ENCODE measurements at places on chromosomes 5 and 9.
A peak's percentile ranks its signal among the peaks of the same experiment; 100 is the strongest.

DNA sequence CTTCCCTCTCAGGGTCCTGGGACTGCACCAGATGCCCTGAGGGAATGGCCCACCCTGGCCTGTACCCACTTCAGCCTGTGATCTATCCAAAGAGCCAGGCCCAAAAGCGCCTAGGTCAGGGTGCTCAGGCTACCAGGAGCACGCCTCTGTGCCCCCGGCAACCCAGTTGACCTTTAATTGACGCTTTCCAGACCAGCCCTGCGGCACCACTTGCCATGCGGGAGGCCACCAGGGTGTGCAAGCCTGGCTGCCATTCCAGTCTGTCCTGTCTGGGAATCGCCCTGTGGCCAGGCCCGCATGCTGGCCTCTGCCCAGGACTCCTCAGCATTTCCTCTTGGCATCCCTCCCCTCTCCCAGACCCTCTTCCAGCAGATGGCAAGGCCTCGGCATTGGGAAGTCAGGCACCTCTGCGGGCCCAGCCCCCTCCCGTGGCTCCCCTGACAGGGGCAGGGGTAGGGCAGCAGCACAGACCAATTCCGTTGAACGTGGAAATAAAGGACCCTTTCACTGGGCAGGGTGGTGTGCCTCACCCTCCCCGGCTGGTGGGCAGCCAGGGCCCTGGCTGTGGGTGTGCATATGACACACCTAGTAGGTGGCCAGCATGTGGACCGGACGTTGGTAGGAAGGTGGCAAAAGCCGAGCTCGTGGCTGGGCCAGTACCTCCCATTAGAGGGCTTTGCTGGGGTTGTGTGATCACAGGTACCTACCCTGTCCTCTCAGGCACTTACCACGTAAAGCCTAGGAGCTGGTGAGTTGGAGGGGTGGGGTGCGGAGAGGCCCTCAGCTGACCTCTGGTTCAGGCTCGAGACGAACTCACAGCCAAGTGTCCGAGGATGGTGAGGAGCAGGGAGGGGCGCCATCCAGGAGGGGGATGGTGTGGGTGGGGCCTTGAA lies 3.5 kb upstream of the AIF1L start:
- no peak for DNase-seq

DNA sequence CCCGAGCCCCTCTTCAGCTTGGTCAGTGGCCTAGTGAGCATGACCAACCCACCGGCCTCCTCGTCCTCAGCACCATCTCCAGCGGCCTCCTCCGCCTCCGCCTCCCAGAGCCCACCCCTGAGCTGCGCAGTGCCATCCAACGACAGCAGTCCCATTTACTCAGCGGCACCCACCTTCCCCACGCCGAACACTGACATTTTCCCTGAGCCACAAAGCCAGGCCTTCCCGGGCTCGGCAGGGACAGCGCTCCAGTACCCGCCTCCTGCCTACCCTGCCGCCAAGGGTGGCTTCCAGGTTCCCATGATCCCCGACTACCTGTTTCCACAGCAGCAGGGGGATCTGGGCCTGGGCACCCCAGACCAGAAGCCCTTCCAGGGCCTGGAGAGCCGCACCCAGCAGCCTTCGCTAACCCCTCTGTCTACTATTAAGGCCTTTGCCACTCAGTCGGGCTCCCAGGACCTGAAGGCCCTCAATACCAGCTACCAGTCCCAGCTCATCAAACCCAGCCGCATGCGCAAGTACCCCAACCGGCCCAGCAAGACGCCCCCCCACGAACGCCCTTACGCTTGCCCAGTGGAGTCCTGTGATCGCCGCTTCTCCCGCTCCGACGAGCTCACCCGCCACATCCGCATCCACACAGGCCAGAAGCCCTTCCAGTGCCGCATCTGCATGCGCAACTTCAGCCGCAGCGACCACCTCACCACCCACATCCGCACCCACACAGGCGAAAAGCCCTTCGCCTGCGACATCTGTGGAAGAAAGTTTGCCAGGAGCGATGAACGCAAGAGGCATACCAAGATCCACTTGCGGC lies 1.8 kb downstream of the EGR1 start:
- DNase-seq = no peak

DNA sequence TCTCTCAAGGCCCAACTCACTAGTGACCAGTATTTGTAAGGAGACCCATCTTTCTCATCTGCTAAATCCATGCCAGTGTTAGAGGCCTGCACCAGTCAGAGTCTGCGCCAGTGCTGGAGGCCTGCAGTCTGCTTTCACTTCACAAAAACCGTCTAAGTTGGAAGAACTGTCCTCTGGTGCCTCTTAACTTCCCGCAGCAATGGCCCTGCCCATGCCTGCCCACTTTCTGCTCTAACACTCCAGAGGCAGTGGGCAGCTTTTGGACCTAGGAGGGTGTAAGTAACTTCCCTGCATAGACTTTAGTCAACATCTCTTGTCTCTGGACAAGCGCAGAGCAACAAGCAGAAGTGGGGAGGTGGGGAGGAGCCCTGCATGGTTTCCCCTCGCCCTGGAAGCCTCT lies 152.9 kb downstream of the AUH start:
- DNase-seq = no peak

- no peak for DNase-seq
These were observed 1.5 kb downstream of the SMIM32 start for GRCh38 chr5:136191304-136192014.

DNA sequence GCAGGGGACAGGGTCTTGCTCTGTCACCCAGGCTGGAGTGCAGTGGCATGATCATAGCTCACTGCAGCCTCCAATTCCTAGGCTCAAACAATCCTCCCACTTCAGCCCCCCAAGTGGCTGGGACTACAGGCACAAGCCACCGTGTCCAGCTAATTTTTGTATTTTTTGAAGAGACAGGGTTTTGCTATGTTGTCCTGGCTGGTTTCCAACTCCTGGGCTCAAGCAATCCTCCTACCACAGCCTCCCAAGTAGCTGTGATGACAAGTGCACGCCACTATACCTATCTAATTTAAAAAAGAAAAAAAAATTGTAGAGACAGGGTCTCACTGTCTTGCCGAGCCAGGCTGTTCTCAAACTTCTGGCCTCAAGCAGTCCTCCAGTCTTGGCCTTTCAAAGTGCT lies 31.6 kb upstream of the LECT2 start:
- DNase-seq = no peak

GRCh38 chr5:39175273-39175955 lies 43.9 kb downstream of the FYB1 start:
- DNase-seq = no peak

- no peak for DNase-seq
These were observed 84.2 kb downstream of the GIN1 start for GRCh38 chr5:103035701-103036100.

- no peak for DNase-seq
These were observed 88.2 kb downstream of the SREK1 start for GRCh38 chr5:66232275-66232674.

GRCh38 chr9:23663536-23663935 lies 162.5 kb downstream of the ELAVL2 start:
- DNase-seq = no peak

- no peak for DNase-seq
These were observed 201.5 kb upstream of the MVB12B start for GRCh38 chr9:126125177-126125576.

DNA sequence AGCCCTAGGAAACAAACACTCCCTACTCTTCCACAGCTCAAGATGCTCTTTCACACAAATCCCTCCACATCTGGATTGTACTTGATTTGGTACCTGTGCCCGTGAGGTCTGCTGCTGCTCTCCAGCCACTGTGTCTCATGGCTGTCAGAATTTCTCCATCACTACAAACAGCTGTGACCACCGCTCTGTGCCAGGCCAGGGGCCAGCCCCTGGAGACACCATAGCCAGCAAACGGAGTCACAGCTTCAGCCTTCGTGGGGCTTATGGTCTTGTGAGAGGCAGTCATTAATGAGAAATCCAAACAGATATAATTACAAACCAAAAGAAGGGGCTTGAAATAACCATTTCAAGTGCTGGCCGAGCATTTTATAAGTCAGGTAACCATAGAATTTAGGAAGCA lies 43.6 kb downstream of the ADAM19 start:
- DNase-seq = no peak

GRCh38 chr5:93272108-93272507 lies 308.9 kb downstream of the NR2F1-AS1 start:
- DNase-seq = no peak

DNA sequence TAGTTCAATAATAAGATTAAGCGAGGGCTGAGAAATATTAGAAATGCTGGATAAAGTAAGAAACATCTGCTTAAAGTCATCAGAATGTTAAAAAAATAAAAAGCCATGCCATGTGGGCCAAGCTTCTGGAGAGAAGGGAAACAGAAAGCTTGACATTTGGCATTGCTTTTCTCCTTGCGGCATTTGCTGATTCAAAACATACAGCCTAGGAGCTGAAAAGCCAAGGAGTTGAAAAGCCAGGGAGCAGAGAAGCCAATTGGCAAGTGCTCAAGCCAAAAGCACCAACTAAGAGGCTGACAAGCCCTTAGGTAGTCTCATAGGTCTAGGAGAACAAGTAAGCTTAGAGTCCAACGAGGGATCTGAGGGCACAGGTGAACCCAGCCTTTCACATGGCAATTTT lies 754.3 kb downstream of the TLE4 start:
- no peak for DNase-seq

GRCh38 chr9:37927601-37928551 lies 23.9 kb upstream of the SLC25A51 start:
- no peak for DNase-seq

DNA sequence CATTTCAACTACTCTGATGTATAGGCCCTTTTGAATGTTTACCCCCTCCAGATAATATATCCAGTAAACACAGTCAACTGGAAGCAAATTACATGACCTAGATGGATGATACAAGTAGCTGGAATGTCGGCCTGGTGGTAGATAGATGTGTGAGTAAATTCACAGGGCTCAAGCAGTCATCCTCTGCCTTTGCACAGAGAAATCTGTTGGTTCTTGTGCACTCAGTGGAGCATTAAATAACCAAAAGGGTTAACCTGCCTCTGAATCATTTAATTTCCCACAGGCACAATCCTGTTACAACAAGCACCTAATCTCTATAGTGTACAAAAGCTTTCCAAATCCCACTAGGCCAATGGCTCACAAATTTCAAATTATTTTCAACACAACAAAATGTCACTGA lies 668.3 kb downstream of the DNAH5 start:
- no peak for DNase-seq

- DNase-seq = no peak
These were observed 801 bp upstream of the PRSS3 start for GRCh38 chr9:33794560-33794959.

GRCh38 chr9:135517407-135517822 lies 3.8 kb upstream of the LCN1 start:
- DNase-seq = no peak

DNA sequence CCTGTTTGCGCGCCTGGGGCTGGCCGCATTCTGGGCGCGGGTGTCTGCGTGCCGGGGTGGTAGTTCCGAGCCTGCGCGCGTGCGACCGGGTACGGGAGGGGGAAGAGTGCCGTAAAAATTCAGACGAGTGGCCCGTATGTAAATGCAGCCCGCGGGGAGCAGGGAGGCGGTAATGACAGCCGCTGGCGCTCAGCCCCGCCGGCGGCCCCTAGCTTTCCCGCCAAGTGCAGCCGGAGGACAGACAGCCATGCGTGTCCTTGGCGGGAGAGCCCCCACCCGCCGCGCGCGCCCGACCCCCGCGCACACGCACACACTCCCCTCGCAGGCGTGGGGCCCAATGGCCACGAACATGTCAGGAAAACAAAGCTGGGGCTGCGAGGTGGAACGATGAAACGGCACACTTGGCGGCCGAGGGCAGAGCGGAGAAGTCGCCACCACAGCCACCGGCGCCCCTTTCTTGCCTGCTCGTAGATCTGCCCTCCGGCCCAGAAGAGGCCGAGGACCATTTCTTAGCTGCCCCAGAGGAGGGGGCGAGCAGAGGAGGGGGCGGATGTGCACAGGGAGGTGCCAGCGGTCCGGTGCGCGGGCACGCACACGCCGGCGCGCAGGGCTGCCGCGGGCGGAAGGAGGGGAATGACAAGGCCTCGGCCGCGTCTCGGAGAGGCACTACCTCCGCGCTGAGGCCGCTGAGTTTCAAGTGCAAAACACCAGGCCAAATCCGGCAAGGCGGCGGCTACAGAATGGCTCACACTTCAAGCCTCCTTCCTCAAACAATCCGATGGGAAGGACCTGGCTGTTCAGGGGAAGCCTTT lies 208.4 kb downstream of the MEF2C start:
- no peak for DNase-seq

- no peak for DNase-seq
These were observed 10.5 kb downstream of the DOCK2 start for GRCh38 chr5:169647566-169647965.

GRCh38 chr5:148808864-148809642 lies 17.4 kb upstream of the ADRB2 start:
- DNase-seq = peak; percentile 58

DNA sequence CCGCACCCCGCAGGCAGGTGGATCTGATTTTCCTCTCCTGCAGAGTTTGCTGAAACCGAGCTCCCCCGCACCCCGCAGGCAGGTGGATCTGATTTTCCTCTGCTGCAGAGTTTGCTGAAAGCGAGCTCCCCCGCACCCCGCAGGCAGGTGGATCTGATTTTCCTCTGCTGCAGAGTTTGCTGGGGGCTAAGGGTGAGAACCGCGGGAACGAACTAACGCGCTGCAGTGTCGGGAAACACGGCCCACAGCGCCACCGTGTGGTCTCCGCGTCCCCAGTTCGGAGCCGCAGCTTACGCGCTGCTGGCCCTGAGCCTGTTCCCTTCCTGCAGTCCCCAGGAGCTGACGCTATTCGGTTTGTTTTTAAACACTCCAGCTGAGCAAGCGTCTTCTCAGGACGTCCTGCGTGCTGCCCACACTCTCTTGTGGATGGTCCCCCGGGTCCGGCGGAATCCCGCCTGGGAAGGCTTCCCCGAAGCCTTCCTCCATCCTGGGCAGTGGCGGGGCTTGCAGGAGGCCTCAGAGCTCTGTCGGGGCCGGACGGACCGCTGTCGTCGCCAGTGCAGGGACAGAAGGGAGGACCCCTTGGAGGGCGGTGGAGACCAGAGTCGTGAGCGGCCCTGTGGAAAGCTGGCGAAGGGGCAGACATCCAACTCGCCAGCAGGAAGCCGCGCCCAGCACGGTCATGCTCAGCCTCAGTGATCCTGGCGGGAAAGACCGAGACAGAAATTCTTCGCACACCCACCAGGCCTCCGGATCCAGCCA lies 121.2 kb upstream of the LPCAT1 start:
- DNase-seq = peak; percentile 16

- DNase-seq = no peak
These were observed 3.1 kb upstream of the ZER1 start for GRCh38 chr9:128774804-128775203.

GRCh38 chr9:127065592-127065991 lies 56.8 kb downstream of the ANGPTL2 start:
- no peak for DNase-seq

- DNase-seq = no peak
These were observed 143.0 kb downstream of the GOLPH3 start for GRCh38 chr5:32031089-32031488.

- DNase-seq = no peak
These were observed 419.6 kb downstream of the EFNA5 start for GRCh38 chr5:107251151-107251550.

GRCh38 chr9:479304-479970 lies 264.8 kb downstream of the DOCK8 start:
- DNase-seq = no peak

- no peak for DNase-seq
These were observed 457 bp upstream of the CDH18 start for GRCh38 chr5:19988457-19988856.

GRCh38 chr5:65483546-65484346 lies 2.0 kb upstream of the ADAMTS6 start:
- peak; percentile 36 for DNase-seq
